ENCODE measurements at places on chromosomes 2 and 18.

- peak; percentile 38 for DNase-seq
These were observed 491.0 kb downstream of the CDH2 start for GRCh38 chr18:27685807-27686412.

DNA sequence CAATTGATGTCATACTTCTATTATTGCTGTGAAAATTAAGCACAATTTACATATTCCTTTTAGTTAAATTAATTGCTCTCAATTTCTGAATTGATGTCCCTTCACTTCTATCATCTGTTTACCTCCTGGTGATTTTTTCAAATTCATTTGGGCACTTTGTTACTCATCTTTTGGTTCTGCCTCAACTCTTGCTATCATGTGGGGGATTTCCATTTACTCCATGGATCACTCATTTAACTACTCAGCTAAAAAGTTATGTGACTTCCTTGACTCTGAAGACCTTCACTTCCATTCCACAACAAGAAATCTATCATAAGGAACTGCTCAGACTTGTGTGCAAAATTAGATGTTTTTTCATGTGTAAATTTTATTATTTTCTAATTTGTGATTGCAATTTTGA lies 126.2 kb downstream of the EHBP1 start:
- no peak for DNase-seq

- DNase-seq = no peak
These were observed 216.9 kb downstream of the SRBD1 start for GRCh38 chr2:45394216-45394615.

GRCh38 chr18:49300538-49300937 lies 159.9 kb downstream of the DYM start:
- DNase-seq = no peak

GRCh38 chr2:51807229-51807628 lies 775.3 kb upstream of the NRXN1 start:
- no peak for DNase-seq

DNA sequence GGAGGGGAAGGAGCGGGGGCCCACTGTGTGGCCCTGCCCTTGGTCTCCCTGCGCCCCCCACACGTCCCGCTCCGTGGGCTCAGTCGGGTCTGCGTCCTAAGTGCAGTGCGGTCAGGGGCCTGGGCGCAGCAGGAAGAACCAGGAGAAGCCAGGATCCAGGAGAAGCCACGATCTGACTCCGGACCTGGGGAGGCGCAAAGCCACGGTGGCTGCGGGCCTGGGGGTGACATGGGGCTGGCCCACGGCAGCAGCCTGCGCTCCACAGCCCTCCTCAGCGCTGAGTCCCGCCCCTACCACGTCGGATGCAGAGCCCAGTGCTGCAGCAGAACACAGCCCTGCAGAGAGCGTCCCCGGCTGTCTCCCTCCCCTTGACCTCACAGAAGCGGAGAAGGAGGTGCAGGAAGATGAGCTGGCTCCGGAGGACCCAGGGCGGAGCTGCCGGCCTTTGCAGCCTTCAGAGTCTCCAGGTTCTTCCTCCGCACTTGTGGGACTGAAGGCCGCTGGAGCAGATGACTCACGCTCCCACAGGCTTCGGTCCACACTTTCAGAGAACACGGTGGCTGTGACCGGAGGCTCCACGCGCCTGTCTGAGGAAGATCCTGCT lies 589.2 kb upstream of the SALL3 start:
- no peak for DNase-seq

DNA sequence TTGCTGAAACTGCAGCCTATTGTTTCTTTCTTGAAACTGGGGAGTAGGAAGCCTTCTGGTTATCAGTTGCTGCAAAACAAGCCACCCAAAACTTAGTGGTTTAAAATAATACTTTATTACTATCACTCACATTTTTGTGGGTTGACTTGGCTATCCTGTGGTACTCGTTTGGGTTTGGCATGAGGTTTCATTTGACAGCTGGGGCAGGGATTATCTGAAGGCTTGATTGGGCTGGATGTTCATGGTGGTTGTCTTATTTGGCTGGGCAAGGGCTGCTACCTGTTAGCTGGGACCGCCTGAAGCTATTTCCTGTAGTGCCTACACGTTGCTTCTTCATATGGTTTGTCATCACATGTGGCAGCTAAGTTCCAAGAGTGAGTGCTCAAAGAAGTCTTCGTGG lies 122.3 kb downstream of the PLCL1 start:
- no peak for DNase-seq

GRCh38 chr2:201164166-201164565 lies 18.8 kb upstream of the CASP10 start:
- no peak for DNase-seq

DNA sequence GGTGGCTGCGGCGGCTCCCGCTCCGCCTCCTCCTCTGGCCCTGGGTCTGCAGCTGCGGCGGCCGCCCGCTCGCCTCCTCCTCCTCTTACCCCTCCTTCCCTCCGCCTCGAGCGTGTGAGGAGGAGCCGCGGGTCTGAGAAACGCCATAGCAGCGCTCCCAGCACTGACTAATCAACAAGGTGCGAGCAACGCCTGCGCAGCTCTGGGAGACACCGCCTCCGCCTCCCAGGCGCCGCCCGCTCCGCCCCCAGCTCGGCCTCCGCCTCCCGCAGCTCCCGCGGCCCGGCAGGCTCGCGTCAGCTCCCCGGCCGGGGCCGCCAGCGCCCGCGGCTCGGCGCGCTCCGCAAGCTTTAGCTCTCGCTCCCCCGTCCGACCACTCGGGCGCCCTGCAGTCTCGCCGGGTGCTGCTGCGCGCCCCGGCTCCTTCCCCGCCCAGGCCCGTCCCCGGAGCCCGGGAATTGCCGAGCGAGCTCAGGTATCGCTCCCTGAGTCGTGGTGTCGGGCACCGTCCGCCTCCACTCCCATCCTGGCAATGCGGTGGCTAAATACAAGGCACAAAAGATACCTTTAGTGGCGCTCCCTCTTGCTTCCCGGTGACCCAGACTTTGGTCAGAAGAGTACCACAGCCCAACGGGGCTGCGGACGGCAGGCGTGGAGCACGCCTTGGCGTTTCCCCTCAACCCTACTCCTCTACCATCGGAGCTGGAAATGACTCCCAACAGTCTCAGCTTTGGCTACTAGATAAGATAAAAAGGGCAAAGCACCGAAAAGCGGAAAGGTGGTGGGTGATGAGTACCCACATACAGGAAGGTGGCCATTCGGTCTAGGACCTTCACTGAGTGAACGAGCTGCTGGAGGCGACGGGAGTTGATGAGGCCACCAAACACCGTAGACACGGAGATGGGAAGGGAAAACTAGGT lies at the start of gene GAREM1:
Gene GAREM1 (minus strand): TSS at position 169 of the 920 bp plus-strand sequence. CDS start 454 bp downstream, outside the sequence.
- peak; percentile 98 for DNase-seq

DNA sequence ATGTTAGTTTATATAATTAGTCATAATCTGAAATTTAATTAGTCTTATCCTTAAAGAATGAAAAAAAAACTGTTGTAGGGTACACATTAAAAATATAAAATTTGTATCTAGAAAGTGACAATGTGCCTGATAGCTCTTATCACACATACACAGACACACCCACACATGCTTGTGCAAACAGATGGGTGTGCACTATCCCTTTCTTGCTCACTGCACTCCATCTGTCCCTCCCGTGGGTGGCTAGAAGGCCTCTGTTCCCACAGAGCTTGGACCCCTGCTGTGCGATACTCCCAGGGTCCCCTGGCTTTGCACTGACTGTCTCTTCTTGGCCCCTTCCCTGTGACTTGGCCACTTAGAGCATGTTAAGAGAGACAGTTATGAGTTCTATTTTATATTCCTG lies 123.9 kb upstream of the ACKR3 start:
- DNase-seq = no peak

GRCh38 chr2:172208791-172209325 lies 106.2 kb upstream of the DLX2 start:
- no peak for DNase-seq

DNA sequence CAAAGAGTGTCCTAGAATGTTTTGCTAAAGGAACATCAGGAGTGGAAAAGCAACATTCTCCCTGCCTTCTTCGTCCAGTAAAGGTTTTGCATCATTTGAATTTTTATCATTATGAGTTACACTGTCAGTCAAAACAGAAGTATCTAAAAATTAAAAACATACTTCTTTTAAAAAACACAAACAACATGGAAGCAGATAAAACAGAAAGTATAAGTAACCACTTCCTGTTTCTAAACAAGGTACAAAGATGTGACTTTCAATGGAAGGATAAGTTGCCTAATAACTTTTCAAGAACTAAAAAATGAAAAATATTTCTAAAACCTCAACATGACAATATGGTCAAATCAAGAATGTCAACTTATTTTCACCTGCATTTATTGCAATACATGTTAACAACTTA lies 158.2 kb downstream of the STK39 start:
- no peak for DNase-seq

GRCh38 chr18:24763765-24764513 lies 303.5 kb downstream of the HRH4 start:
- no peak for DNase-seq

DNA sequence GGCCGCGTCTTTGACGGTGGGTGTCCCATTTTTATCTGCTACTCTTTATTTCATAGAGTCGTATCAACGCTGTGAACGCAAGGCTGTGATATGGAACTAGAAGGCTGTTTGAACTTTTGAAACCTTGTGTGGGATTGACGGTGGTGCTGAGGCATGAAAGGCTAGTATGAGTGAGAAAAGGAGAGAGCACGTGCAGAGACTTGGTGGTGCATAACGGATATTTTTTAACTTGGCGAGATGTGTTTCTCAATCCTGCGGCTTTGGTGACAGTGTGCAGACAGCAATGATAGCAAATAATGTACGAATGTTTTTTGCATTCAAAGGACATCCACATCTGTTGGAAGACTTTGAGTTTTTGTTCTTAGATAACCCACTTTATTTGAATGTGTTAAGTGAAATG lies 6.2 kb downstream of the HES6 start:
- DNase-seq = no peak

DNA sequence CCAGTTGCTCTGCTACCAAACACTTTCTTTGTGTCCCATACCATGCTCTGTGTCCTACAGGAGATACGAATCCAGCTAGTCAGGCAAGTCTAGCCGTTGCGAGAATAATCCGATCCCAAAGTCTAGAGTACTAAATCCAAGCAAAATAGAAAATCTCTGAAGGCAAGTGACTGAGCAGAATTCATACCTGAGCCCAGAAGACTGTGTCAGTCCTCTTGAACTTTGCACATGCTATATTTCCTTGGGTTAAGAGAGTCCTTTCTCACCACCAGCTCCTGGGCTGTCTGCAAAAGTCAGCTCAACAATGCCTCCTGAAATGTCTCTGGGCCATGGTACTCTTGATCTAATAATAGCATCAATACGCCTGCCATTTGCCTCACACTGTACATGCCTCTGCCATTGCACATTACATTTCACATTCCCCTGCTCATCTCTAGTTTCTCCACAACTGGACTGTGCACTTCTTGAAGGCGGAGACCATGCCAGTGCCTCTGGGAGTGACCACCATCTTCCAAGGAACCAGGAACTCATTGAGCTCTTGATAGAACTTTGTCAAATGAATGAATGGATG lies 265.8 kb upstream of the ID2 start:
- DNase-seq = no peak

DNA sequence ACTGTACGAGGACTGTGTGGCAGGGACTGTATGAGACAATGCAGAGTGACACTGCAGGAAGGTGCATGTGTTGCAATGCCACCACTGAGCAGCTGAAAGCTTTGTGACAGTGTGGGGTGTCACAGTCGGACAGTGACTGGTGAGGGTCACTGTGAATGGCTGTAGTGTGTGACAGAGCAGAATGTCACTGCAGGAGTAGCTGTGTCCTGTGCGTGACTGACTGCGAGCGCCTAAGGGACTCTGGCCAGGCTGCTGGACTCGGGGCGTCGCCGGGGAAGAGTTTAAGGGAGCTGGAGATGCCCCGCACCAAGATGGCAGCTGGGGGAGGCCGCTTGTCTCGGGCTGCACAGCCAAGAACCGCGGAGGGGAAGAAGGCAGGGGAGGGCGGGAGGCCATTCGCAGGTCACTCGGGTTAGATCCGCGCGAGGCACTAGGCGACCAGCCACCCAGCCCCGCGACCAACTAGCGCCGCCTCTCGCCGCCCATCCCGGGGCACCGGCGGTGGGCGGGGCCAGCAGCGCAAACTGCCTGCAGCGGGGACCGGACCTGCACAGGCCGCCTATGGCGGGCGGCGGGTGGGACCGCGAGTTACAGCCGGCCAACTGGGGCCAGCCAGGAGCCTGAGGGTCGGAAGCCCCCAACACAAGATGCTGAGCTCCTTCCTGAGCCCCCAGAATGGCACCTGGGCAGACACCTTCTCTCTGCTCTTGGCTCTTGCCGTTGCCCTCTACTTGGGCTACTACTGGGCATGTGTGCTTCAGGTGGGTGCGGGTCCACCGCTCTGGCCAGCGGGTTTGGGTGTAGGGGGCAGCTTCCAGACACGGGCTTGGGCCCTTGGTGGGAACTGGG lies at the start of gene ABHD1:
Gene ABHD1 (plus strand): TSS at position 514 of the 849 bp plus-strand sequence. CDS start 134 bp downstream, at position 648.
- peak; percentile 24 for DNase-seq

GRCh38 chr2:217045700-217046475 lies 186.0 kb upstream of the TNP1 start:
- DNase-seq = no peak

GRCh38 chr2:232088771-232089170 lies 127.3 kb downstream of the DIS3L2 start:
- DNase-seq = no peak

GRCh38 chr18:21479721-21480120 lies 120.8 kb downstream of the ESCO1 start:
- DNase-seq = no peak

- DNase-seq = no peak
These were observed 16.3 kb downstream of the TEX51 start for GRCh38 chr2:126914811-126915500.

GRCh38 chr2:63056107-63057050 lies 5.7 kb downstream of the OTX1 start:
- no peak for DNase-seq

- DNase-seq = peak; percentile 96
These were observed 30.7 kb upstream of the PTMA start for GRCh38 chr2:231677632-231678104.

DNA sequence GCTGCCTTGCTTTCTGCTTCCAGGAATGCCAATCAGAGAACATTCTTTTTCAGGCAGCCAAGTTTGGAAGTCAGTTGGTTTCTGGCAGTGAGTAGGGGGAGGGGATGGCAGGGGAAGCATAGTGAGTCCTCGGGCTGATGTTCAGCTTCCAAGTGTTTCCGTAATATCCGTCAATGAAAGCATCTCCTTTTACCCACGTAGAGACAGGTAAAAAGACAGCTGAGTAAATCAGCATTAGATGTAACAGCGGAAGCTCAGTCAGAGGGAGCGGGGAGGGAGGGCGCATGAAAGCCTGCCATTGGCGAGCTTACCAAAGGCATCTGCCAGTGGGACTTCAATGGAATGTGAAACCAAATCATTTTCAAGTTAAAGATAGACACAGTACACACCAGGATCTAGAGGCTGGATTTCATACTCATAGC lies 117.1 kb upstream of the DTNA start:
- DNase-seq = peak; percentile 86

DNA sequence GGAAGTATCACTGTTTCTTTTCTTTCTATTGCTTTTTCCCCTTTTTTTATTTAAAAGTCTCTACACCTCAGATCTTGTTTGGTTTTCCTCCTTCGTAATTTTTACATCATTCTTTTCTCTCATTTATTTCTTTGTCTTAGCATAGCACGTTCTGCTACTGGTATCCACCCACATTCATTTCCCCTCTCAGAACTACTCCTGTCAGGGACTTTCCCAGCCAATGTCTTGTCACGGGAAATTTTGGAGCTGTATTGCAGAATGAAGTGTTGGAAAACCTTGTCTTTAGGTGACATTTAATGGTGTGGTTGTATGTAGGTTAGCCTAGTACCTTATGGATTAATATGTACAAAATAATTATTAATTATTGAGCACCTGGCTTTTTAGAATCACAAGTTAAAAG lies 34.0 kb downstream of the TTLL4 start:
- DNase-seq = no peak

- DNase-seq = no peak
These were observed 87.1 kb upstream of the RAB6C start for GRCh38 chr2:129892360-129892759.
